ENCODE measurements at places on chromosomes 5 and 9.

- peak; percentile 43 for DNase-seq
Measured at GRCh38 chr5:150350524-150351344, 6.8 kb upstream of the TCOF1 start.

- DNase-seq = no peak
Measured at GRCh38 chr9:76856016-76856415, 49.9 kb downstream of the PRUNE2 start.

GRCh38 chr5:181170996-181171395 lies 23.6 kb downstream of the OR2V2 start:
- no peak for DNase-seq

DNA sequence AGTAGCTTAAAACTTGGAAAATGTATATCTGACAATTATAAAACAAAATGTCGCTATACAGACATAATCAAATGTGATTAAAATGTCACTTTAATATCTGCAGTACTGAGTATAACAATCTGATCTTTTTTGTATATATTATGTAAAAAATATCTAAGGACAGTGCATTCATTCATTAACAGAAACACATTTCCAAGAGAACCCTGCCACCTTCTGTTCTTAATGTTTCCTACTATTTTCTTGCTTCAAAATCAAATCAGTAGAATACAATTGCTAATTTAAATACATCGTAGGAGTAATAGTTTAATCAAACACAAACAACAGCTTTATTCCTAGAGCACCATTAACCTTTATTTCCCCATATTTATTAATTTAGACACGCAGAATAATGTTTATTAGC lies 142.6 kb upstream of the ST8SIA4 start:
- DNase-seq = no peak

DNA sequence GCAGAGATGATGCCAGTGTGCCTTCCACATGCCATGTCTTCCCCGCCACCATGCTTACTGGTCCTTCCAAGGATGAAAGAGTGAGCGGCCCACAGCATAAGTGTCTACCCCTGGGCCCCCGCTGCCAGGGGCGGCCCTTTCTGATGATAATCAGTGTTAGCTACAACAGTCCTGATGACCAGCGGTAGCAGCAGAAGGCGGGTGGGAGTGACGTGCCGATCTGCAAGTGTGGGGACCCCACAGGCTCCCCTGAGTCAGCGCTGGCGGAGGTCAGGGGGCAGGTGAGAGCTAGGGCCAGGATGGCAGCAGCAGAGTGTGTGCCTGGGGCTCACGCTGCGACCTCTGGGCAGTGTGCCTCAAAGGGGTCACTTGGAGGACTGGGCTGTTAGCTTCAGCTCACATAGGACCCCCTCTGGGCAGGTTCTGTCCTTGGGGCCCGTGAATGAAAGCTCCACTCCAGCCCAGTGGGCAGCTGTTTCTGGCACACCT lies 80.4 kb downstream of the HMCN2 start:
- no peak for DNase-seq

- peak; percentile 11 for DNase-seq
Measured at GRCh38 chr5:37248421-37248969, 681 bp downstream of the CPLANE1 start.

Measured in NCI-H345 (cell line).